PC-3 (cell line): ENCODE measurements at places on chromosomes 16 and 17. TPM values are rescaled to one million over a fixed set of nuclear protein-coding genes. Genes with fewer than 3 reads are reported as not detected.

Gene HSD17B2
- 3.1 and 5.2 TPM in 2 replicates for total RNA-seq

Gene KRT32
- 1.5 TPM in 2 replicates for total RNA-seq

Gene TPSAB1
- total RNA-seq: not detected in 2 replicates

Gene MYOCD
- not detected in 2 replicates for total RNA-seq

Gene NPIPA8
- not detected in 2 replicates for total RNA-seq

Gene KCNH6
- total RNA-seq: not detected in 2 replicates

Gene TEDC2
- total RNA-seq: 35.5 and 44.9 TPM in 2 replicates

Gene OTOP2
- not detected in 2 replicates for total RNA-seq

Gene SCN4A
- total RNA-seq: 0.06 TPM in 1 of 2 replicates, not detected in the other

Gene CDH3
- 102 and 109 TPM in 2 replicates for total RNA-seq

Gene PTX4
- 0.22 and 0.40 TPM in 2 replicates for total RNA-seq

Gene SHCBP1
- total RNA-seq: 25.8 and 35.1 TPM in 2 replicates

Gene CACNG5
- not detected in 2 replicates for total RNA-seq

Gene PRCD
- 0.86 and 2.5 TPM in 2 replicates for total RNA-seq
